Cerebellum (tissue), 4 donors: ENCODE measurements at places on chromosomes 6 and 20. TPM values are rescaled to one million over a fixed set of nuclear protein-coding genes. Genes with fewer than 3 reads are reported as not detected.

DNA sequence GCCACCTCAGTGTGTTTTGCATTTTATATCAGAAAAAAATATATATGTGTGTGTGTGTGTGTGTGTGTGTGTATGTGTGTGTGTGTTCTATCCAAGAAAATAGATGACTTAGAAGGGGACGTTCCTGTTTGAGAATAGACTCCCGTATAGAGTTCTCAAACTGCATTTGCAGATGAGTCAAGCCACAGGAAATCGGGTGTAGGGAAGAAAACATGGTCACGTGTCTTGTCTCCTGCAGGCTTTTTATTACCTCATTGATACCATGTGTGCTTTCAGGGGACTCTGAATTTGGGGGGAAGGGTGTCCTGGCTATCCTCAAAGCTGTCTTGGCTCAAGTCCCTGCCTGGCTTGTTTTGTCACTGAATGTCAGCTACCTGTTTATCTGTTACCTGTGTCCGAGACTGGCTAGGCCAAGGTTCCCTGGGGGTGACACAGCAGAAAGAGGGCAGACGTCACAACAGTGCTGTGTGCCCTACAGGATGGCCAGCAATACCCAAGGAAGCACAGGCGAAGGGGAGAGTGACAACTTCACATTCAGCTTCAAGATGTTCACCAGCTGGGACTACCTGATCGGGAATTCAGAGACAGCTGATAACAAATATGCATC lies 55.7 kb upstream of the NOP56 start:
- no peak for DNase-seq

PRSS16 gene
- not detected for total RNA-seq

- DNase-seq, result no peak
These were observed 9.2 kb upstream of the PGC start for GRCh38 chr6:41756354-41756753.

DNA sequence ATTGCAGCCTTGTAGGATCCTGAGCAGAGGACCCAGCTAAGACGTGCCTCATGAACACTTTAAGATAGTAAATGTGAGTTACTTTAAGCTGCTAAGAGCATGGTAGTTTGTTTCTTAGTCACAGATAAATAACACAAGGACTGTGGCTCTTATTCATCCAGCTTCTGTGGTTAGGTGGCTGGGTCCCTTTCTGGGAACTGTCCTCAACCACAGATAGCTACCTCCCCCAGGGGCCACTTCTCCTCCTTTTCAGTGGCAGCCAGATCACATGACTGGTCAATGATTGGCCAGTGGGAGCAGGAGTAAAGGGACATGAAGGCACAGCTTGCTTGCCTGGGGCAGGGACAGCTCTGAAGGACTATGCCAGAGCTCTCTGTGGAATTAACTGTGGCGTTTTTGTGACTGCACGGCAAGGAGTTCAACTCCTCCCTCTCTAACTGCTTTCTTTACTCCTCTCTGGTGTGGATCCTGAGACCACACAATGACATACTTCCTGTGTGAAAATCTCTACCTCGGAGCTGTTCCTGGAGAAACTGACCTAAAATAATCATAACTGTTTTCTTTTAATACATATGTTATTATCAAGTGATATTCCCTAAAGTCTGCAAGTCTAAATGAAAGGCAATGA lies 76.5 kb downstream of the NRN1 start:
- no peak for DNase-seq

DNA sequence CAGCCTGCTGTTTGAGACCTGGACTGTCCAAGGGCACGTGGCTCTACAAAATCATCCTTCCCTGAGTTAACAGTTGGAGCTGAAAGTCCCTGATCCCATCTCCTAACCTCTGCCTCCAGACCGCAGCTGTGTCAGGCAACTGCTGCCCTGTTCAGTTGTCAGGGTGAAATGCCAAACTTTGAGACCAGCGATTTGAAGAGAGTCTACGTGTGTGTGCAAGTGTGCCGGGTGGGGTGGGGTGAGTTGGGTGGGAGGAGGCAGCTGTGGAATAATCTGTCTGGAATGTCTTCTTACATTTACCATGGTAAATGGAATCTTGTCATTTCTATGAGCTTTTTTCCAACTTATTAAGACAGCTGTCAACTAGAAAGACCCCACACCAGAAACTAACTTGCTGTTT lies 81.0 kb upstream of the FAM8A1 start:
- DNase-seq, result no peak

DNA sequence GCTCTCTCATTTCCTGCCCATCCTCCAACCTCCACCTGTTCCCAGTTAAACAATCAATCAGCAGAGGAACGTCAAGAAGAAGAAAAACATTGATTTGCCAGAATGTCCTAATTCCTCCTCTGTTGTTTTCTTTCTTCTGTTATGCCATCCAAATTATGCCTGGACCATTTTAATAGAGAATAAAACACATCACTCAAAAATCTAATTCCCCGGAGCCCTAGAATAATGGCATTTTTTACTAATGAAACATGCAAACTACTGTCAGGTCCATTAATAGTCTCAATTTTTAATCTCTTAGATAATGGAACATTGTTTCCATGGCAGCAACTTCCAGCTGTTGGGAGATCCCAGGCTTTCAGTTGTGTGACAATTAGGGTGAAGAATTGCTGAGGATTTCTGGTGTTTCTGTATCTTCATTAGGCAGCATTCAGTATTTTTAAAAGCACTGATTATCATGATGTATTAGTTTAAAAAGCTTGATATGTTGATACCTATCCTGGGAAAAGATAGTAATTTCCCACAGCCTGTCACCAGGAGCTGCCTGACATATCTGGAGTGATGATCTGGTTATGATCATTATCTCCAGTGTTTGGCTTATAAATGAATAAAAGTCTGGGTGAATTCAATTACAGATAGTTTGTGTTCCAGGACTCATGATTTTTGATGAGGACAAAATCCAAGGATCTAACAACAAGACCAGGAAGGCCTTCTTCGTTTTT lies 209.8 kb downstream of the TPBG start:
- DNase-seq, result no peak

- no peak for DNase-seq
These were observed 105.6 kb downstream of the FARS2 start for GRCh38 chr6:5366941-5367340.

TMEM30A gene
- 108 TPM for total RNA-seq
